ENCODE measurements at places on chromosomes 6 and 20.

DNA sequence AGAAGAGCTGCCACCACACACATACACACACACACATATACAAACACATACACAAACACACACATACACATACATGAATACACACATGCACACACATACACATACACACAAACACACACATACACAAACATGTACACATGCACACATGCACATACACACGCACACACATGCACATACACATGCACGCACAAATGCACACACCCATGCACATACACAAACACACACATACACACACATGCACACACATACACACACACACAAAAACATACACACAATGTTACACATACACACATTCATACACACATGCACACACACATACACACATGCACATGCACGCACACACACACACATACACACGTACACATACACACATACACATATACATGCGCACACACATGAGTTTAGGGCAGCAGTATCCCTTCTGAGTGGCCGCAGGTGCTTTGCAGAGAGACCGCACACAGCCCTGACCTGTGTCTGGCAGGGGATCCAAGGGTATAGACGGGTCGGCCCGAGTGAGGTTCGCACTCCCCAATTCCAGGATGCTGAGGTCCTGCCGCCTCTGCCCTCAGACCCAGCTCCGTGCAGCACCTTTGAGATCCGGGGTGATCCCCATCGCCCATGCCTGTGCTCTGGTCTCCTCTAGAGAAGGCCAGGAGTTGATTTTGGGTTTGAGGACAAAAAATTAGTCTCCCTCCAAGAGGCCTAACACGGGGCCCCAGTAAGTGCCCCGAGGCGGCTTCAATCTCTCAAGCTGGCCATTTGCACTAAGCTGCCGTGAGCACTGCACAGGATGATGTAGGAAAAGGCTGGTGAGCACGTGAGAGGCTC, 56.8 kb downstream of the TMEM242 start:
- DNase-seq: no peak

GRCh38 chr6:44489910-44490604, 102.6 kb downstream of the CDC5L start:
- DNase-seq: peak; percentile 44

- DNase-seq: no peak
Measured at GRCh38 chr6:87879132-87879861, 168.3 kb upstream of the SPACA1 start.

DNA sequence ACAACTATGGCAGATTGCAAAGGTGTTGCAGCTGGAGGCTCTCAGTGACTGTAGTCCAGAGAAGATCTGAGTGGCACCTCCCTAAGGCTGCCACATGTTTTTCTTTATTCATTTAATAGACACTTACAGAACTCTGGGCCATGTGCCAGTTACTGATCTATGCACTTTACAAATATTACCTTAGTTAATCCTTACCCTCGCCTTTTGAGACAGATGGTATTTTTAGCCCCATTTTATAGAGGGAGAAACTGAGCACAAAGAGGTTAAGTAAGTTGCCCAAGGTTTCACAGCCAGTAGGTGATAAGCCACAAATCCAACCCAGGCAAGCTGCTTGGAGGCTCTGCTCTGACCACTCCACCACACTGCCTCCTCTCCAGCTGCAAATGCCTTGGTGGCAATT, 6.5 kb upstream of the SCRT2 start:
- DNase-seq: no peak

GRCh38 chr6:112626468-112627082, 279.4 kb downstream of the RFPL4B start:
- no peak for DNase-seq

DNA sequence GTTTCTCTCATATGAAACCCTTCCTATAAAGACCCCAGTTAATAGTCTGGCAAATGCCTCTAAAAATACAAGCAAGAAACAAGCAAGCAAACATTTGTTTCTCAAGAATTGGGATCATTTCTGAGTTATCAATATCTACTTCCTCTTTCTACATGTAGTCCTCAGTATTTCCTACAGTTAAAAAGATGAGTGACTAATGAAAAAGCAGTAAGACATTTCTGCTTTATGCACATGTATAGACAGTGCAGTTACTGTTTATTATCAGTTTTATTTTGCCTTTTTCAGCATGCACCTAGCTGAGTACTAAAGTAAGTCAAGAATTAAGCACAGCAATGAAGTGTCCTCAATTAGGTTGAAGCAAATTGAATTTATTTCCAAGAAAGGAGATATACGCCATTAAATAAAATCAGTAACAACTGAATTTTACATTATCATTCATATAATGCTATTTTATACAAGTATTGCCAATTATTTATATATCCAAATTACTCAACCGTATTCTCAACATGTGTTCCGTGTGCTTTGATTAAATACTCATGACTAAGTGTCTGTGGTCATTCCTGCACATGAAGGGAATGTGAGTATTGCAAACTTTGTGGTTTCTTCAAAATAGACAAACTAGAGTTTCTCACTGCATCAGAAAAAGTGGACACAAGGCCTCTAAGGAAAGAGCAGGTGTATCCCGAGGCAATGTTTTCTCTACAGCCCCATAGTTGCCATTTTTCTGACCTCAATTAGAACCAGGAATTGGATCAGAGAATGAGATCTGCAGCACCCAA, 159.3 kb upstream of the MARCKS start:
- no peak for DNase-seq

GRCh38 chr6:29887330-29887818, 55.0 kb upstream of the HLA-A start:
- DNase-seq: no peak

- DNase-seq: no peak
Measured at GRCh38 chr6:50992232-50992631, 173.6 kb downstream of the TFAP2B start.

DNA sequence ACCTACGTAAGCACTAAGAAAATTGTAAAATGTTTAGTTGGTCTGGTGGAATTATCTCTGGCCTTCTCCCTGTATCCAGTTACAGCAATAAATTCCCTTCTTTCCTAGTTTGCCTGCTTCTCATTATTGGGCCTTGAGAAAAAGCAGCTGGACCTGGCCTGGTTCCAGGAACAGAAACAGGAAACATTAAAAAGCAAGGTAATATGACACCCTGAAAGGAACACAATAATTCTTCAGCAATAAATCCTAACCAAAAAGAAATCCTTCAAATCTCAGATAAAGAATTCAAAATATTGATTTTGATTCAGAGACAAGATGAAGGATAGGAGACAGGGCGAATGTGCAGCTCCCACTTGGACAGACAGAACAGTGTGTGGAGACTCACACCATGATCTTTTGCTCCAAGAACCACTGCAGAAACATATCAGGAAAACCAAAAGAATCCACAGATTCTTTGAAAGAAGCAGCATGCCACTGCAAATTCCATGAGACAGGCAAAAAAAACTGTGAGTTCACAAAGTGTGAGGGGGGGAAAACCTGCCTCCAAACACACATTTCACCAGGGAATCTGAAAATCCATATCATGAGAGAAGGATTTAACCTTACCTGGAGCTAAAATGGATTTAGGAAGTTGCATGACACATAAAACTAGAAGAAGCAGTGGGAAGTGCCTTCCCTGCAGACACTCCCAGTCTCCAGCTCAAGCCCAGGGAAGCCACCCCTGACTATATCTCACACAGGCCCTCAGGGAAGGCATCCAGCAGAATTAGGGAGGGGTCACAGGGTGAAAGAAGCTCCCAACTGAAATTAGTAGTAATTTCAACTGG, 28.9 kb downstream of the TREM1 start:
- no peak for DNase-seq

GRCh38 chr20:54207053-54207742, 689 bp upstream of the PFDN4 start:
- no peak for DNase-seq
